D341Med (cell line): ENCODE measurements at places on chromosomes 7 and 10.

- no peak for DNase-seq
Measured at GRCh38 chr10:59847888-59848287, 58.5 kb downstream of the CCDC6 start.

DNA sequence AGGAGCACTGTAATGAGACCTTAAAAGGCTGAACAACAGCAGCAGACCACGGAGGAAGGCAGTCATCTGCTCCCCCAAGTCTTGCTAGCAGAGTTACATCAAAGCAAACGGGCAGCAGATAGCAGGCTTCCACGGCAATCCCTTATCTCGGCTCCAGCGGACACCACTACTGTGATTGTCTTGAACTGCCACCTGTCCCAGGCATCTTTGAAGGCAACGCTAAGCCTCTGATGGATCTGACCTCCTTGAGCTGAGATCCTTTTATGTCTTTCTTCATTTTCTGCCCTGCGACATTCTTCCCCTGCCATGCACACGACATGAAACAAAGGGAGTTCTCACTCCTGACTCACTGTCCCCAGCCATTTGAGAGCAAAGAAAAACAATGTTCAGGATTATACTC lies 111.7 kb downstream of the GLI3 start:
- no peak for DNase-seq

DNA sequence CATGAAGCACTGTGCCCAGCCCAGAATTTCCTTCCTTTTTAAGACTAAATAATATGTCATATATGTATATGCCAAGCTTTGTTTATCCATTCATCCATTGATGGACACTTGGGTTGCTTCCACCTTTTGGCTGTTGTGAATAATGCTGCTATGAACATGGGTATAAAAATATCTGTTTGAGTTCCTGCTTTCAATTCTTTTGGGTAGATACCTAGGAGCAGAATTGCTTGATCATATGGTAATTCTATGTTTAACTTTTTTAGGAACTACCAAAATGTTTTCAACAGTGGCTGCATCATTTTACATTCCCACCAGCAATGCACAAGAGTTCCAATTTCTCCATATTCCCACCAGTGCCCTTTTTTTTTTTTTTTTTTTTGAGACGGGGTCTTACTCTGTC lies 13.2 kb upstream of the PLAU start:
- no peak for DNase-seq

DNA sequence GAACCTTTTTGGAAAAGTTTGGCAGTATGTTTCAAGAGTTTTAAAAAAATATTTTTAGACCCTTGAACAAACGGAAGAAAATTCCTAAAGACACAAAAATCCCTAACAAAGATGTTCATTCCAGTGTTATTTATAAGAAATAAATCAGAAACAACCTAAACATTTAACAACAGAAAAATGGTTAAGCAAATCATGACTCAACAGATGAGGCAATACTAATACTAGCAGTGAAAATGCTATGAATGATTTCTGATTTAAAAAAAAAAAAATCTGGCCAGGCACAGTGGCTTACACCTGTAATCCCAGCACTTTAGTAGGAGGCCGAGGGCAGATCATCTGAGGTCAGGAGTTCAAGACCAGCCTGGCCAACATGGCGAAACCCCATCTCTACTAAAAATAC lies 61.0 kb downstream of the ARHGAP12 start:
- DNase-seq, result no peak

DNA sequence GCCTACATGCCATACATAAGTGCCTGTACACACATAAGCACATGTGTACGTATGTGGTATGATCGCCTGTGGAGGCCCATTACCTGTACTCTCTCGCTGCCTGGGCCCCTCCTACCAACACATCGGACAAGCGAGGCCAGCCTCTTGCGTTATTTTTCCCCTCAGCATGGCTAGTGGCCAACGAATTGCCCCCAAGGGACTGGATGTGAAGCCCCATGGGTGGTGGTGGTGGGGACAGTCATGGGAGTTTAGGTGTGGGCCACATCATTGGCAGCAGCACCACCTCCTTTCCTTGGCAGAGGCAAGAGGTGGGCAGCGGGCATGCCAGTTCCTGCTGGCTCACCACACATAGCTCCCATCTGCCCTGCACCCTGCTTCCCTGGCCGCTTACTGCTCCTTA lies 10.0 kb downstream of the GRK5 start:
- DNase-seq, result no peak

- DNase-seq, result no peak
Measured at GRCh38 chr7:54879776-54880175, 120.8 kb upstream of the SEC61G start.

- no peak for DNase-seq
Measured at GRCh38 chr7:92667816-92668535, 77.8 kb upstream of the FAM133B start.

DNA sequence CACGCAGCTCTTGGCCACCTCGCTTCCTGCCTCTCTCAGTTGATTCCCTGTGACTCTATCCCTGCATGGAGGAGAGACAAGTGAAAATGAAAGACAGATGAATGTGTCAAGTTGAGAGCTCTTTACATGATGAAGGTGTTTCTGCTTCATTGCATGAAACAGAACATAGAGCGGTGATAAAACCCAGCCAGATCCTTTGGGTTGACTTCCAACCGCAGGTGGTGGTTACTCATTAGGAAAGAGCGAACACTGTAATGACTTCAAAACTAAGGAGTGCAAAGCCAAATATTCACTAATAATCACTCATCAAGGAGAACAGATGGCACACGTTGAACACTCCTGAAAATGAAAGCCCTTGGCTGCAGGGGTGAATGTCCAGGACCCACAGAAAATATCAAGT lies 31.8 kb upstream of the WDR11 start:
- no peak for DNase-seq

- no peak for DNase-seq
Measured at GRCh38 chr10:111934931-111935330, 248.6 kb downstream of the GPAM start.

DNA sequence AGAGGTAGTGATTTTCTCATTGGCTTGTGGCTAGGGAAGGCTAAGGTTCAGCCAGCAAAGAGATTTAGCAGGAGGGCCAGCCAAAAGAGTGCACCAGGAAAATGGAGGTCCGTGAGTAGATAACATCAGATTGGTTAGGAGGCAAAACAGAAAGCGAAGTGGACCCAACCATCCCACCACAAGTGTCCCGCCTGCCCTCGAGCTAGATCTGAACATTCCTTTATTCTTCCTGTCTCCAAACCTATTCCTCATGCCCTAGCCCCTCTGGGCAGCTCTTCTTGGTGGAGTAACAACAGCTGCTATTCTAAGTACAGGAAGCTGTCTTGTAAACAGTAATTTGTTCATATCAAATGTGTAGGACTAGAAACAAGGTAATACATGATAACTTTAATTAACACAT lies 85.7 kb upstream of the BET1 start:
- DNase-seq, result no peak

DNA sequence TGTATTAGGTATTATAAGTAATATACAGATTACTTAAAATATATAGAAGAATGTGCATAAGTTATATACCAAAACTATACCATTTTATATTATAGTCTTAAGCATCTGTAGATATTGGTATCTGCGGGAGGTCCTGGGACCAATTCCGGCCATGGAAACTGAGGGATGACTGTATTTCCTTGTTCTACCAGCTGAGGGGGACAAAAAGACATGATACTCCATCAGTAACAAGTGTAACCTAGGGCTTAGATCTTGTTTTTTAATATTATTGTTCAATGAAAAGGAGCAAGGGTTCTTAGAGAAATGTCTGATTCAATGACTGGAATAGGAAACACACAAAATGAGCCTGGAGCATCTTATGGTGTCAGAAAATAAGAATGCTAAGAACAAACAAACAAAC lies 752.5 kb downstream of the CCSER2 start:
- no peak for DNase-seq
